ENCODE measurements at places on chromosomes 7 and 10.
A peak's percentile ranks its signal among the peaks of the same experiment; 100 is the strongest.

DNA sequence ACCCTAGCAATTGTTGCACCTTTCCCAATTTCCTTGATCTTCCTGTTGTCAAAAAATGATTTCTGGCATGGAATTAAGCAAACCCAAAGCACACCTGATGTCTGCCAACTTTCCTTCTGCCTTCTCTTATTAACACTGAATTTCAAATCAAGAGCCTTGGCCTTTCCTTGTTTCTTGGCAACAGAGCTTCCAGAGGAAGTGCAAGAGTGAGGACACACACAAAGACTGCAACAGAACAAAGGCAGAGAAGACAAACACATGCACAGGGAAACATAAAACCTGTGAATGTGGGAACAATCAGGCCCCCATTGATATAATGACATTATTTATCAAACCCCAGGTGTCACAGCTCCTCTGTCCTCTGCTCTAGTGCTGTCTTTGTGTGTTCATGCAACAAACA is 73.0 kb upstream of the IL6 start:
- DNase-seq = no peak

GRCh38 chr10:30639946-30640786 is 10.6 kb upstream of the LYZL2 start:
- peak; percentile 87 for DNase-seq

- DNase-seq = no peak
These were observed 1.3 kb downstream of the ITPRIP start for GRCh38 chr10:104336821-104337467.

GRCh38 chr7:117076426-117076943 is 123.2 kb downstream of the ST7 start:
- no peak for DNase-seq

DNA sequence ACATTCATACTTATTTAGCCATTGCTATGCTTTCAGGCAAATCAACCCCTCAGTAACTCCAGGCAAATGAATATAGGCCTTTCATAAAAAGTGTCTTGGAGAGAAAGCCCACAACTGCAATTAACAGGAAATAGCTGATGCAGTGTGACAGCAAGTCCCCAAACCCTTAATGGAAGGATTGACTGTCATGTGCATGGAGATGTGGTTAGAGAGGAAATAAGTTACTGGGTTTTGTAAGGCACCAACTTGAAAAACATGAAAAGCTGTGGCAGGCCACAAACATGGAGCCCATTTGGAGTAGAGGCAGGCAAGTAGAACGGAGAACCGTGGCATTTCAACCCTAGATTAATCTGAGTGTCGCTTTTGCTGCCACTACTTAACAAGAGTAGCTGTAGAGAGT is 549.4 kb upstream of the C7orf33 start:
- DNase-seq = no peak

DNA sequence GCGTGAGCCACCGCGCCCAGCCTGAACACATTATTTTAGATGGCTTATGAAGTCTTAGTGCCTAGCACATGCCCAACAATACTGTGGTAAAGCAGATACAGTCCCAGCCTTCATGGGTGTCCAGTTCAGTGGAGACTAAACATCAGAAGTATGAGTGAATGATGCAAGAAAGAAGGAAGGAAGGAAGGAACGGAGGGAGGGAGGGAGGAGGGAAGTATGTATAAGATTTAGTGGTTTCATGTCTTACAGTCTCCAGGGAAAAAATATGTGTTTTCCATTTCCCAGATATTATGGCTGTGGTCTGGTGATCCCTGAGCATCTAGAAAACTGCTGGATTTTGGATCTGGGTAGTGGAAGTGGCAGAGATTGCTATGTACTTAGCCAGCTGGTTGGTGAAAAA is 2.9 kb downstream of the AS3MT start:
- DNase-seq = no peak

- DNase-seq = peak; percentile 81
These were observed 25.6 kb downstream of the ADRA2A start for GRCh38 chr10:111102359-111102837.

DNA sequence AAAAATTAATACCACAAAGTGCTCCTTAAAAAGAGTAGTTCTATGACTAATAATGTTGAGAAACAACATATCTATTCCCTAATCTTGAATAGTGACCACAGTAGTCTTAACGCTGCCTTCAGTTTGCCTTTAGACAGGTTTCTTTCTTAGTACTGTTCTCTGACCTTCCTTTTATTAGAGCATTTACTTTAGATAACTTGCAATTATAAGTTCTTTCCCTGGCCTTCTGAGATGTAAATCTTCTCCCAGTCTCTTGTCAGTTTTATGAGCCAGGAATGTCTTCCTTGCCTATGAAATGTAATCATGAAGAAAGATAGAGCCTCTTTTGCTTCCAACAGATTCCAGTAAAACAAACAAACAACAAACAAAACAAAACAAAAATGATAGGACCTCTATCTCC is 1119.8 kb upstream of the LRRTM3 start:
- DNase-seq = no peak

- DNase-seq = peak; percentile 17
These were observed 859 bp upstream of the SMC3 start for GRCh38 chr10:110566472-110567200.
